Mesenchymal stem cell (in vitro differentiated cells and primary cell): ENCODE measurements at places on chromosomes 6 and 20.

DNA sequence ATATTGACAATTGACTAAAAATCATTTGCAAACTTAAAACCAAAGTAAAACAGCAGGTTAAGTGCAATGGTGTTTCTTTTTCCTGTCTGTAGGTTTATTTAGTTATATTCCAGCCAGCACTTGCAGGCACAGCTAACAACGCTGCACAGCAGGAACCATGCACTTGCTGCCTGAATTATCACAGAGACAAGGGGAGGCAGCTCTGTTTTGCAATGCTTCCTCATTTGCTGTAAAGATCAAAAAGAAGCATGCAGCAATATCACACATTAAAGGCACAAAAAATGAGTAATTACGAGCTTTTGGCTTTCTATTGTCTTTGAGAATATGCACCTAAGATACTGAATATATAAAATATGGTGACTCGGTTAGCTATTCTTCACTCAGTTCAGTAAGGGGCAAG lies 241.9 kb downstream of the EPHA7 start:
- no peak for DNase-seq

- no peak for DNase-seq
These were observed 332.5 kb downstream of the FRK start for GRCh38 chr6:115728171-115728570.

- no peak for DNase-seq
These were observed 161.4 kb upstream of the FLRT3 start for GRCh38 chr20:14498772-14499171.

DNA sequence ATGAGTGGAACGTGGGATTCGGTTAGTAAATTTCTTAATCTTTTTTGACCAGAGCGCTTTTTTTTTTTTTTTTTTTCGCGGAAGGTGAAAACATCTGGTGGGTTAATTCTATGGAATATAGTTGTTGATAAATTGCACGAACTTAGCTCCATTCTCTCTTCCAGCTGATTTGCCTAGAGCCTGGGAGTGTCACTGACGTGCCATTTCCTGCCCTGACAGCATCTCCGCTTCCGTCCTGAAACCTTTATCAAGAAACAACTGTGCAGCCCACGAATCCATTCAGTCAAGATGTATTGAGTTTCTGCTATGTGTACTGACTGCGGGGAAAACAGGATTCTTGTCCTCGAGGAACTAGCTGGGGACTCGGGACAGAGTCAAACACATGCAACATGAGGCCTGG lies 59.5 kb upstream of the TGM3 start:
- DNase-seq = no peak

DNA sequence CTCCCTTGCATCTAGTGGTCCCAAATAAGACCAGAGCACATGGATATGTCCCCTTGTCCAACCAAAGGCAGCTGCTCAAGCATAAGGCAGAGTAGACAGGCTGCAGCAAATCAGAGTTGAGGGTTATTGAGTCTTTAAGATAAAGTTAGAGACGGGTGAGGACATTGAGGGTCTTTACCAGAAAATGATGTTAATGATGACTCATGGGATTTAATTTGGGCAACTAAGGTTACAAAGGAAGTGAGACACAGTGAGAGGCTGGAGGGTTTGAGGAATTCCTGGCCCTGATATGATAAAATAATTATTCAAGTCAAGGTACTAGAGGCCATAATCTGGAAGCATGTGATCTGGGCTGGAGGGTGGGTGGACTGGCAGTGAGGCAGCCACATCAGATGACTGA lies 133.6 kb downstream of the ALDH8A1 start:
- DNase-seq = no peak

- DNase-seq = no peak
These were observed 61.8 kb downstream of the CTNNBL1 start for GRCh38 chr20:37755665-37756064.

DNA sequence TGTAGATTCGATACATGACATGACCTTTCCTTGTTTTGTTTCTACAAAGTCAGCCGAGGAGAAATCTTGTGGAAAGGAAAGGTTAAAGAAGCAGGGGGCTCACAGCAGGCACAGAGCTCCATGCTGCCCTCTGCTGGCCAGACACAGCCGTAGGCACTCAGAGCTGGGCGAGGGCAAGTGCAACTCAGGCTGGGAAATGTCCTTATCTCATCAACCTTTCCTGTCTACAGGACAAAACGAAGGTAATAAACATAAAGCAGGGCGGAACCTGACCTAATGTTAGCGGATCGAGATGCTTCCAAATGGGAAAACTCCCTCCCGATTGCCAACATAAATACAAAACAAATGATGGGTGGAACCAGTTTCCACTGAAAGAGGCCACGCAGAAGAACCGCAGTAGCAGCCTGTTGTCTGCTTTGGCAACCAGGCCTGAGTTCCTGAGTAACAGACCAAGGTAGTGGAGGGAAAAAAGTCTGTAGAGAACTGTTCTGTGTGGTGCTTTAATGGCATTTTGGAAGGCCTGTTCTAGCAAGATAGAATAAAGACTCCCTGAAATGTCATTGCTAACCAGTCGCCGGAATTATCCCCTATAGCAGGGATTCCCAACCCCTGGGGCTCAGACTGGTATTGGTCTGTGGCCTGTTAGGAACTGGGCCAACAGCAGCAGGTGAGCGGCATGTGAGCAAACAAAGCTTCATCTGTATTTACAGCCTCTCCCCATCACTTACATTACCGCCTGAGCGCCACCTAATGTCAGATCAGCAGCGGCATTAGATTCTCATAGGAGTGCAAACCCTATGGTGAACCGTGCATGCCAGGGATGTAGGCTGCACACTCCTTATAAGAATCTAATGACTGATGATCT lies 85.2 kb downstream of the MBOAT1 start:
- peak; percentile 48 for DNase-seq

DNA sequence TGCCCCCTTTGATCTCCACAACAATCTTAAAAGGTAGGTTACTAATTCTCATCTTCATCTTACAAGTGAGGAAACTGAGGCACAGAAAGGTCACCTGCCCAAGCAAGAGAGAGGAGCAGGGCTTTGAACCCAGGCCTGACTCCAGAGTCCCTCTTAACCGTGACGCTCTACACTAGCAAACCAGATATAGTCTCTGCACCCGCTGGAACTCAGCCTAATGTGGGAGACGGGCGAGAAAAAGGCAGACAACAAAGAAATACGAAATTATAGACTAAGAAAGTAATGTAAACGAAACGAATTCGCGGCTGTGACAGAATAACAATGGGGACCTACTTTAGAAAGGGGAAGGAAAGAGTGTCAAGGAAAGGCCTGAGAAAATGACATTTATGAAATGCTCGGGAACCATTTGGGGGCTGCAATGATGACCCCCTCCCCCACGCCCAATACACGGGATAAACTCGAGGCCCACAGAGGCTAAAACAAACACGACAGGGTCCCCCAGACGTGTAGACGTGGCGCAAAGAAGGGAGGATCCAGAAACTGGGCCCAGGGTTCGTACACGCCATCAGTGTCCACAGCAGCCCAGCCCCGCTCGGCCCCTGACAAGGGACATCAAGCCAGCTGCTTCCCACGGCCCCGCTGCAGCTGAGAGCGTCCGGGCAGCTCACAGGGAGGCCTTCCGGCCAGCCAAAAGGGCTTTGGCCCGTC lies 637 bp downstream of the TRPC4AP start:
- DNase-seq = peak; percentile 31

DNA sequence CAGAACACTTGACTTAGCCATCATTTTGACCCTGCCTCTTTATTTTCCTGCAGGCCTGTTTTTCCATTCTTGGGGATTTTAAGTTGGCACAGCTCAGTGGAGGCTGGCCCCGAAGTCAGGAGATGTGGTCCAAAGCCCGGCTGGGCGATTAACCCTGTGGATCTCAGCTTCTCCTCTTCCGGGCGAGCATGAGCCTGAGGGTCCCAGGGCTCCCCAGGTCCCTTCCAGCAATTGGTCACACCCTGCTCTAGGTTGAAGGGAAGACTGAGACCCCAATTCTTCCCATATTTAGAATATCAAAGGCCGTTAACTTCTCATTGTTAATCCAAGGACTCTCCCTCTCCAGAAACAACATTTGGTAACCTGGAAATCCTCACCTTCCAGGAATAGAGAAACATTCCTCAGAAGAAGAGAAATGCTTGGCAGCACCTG lies 2.3 kb downstream of the THBS2 start:
- no peak for DNase-seq

- DNase-seq = no peak
These were observed 161.8 kb upstream of the GRIK2 start for GRCh38 chr6:101231606-101232235.

- peak; percentile 1 for DNase-seq
These were observed 253.4 kb downstream of the PREX1 start for GRCh38 chr20:48574383-48574782.

- no peak for DNase-seq
These were observed 25.0 kb upstream of the SCGN start for GRCh38 chr6:25627001-25627400.

DNA sequence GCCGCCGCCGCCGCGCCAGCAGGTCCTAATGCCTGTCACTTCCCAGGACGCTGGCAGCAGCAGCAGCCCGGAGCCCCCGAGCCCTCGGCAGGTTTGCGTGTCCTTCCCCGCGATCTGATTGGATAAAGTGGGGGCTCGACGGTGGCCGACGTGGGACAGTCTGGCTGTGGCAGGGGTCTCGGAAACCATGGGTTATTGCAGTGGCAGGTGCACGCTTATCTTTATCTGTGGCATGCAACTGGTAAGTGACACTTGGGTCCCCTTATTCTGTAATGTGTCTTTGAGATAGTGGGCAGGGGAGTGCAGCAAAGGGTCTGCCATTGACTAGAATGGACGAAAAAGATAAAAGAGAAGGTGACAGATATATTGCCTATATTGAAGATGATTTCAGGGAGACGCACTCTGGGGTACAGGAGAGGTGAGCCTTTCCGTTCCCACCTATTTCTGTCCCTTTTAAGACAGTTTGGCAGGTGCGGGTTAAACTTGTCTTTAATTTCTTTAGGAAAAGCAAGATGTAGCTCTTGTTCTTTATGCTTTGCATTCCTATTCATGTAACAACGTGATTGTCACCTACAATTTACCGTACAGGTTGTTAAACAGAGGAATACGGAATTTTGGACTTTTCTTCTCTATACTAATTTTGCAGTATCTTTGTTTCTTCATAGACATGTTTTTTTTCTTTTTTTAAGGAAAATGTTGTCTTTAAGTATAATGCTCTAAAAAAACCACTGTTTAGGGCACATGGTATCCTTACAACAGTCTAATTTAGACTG lies 535 bp downstream of the NKAIN2 start:
- peak; percentile 7 for DNase-seq

GRCh38 chr6:45710304-45710821 lies 305.3 kb downstream of the CLIC5 start:
- DNase-seq = peak; percentile 53

GRCh38 chr20:15256676-15257568 lies 919.5 kb upstream of the FLRT3 start:
- no peak for DNase-seq

GRCh38 chr6:31794866-31795615 lies 511 bp downstream of the VARS1 start:
- peak; percentile 62 for DNase-seq
